Stimulated activated CD4-positive, alpha-beta T cell treated with anti-CD3 and anti-CD28 coated beads, TNF-alpha, amount 100 ng/mL, for 1 hour (primary cell): ENCODE measurements at places on chromosomes 5 and 9.

DNA sequence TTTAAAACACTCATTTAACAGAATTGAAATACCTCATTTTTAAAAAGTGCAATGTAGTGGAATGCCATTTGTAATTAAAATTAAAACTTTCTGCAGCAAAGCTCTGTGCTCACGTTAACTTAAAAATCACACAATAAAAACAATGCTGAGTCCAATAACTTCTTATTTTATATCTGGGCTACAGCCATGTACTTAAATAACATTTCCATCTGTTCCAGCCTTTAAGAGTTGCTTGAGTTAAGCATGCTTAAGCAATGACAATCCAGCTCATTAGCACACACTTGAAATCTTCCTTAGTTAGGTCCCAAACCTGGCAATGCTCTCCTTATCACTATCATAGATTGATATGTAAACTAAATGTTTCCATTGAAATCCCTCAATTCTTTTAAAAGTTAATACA lies 132.3 kb upstream of the CDH12 start:
- no peak for DNase-seq

DNA sequence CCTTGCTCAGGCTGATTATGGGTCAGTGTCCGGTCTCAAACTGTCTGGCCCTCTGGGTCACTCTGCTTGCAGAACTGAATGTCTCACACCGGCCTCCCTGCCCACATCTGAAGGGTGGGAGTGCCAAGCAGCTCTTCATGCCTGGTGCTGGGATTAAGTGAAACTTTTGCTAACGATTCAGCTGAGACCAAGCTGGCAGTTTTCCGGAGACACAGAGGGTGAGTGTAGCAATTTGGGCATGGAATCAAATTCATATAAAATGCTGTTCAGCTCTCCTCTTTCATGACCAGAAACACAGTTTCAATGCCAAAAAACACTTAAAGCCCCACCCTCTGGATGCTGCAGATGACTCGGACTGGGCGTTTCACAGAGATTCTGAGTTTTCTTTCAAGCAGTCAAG lies 207.5 kb downstream of the NXNL2 start:
- DNase-seq = no peak

DNA sequence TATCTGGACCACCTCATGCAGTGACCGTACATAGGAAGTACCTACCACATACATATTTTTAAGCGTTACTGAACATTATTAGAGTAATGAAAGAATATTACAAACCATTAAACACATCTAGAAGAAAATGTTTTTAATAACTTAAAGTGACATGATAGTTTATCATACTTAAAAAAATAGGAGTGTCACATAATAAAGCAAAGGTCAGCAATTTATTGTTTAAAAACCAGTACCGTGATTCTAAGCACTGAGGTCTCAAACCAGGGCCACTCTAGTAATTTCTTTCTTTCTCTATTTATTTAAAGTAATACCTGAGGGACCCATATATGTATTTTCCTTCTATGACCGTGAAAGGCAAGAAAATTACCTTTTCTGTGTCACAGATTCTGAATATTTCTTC lies 216.0 kb downstream of the MLLT3 start:
- no peak for DNase-seq

DNA sequence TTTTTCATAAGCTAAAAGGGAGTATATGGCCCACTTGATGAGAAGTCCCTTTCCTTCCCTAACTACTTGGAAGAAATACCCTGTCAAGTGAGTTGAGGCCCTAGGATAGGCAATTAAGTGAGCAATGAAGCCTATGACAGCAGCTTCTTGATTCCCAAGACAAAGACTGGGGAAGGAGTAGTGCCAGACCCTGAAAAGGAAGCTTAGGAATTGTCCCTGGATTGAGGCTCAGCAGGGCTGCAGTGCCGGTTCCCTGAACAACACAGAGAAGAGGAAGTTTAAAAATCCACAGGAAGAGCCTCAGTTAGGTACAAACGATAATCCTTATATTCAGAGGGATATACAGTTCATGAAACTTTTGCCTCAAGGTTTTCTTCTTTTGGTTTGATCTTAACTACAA lies 61.8 kb upstream of the RAD23B start:
- DNase-seq = no peak

DNA sequence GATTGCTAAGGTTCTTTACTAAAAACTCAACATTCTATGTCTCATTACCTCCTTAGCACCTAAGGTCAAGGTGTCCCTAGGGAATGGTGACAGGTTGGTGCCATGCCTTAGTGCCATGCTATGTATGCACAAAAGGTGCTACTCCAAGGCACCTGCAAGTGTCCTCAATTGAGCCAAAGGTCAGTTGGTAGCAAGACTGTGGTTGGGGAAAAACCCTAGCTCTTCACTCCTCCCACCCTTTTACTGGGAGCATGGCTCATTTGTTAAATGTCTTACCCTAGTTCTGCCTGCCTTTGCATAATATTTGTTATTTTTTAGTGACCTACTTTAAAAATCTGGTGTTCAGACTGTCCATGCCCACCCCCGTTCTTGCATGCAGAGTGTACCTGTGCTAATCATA lies 17.0 kb downstream of the ACO1 start:
- DNase-seq = no peak

GRCh38 chr9:121656941-121657470 lies 5.6 kb downstream of the DAB2IP start:
- DNase-seq = no peak

DNA sequence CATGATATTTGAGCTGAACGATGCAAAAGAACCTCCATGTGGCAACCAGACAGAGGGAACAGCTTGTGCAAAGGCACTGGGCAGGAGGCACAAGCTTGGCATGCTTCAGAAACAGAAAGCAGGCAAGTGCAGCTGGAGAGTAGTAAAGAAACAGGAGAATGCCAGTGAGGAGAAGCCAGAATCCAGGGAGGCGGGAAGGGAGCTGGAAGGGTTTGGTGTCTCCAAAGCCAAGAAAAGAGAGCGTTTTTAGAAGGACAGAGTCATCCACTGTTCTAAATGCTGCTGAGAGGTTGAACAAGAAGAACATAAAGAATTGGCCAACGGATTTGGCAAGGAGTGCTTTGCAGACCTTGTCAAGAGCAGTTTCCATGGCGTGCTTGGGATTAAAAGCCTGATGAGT lies 124.7 kb downstream of the TLE1 start:
- DNase-seq = no peak

GRCh38 chr9:120694559-120694958 lies 19.7 kb downstream of the MEGF9 start:
- no peak for DNase-seq

- no peak for DNase-seq
Observed at GRCh38 chr5:5340206-5340729, 82.2 kb upstream of the ICE1 start.

- no peak for DNase-seq
Observed at GRCh38 chr5:59259237-59259636, 634.3 kb downstream of the PDE4D start.

GRCh38 chr5:58317009-58317408 lies 142.9 kb downstream of the PLK2 start:
- DNase-seq = no peak

DNA sequence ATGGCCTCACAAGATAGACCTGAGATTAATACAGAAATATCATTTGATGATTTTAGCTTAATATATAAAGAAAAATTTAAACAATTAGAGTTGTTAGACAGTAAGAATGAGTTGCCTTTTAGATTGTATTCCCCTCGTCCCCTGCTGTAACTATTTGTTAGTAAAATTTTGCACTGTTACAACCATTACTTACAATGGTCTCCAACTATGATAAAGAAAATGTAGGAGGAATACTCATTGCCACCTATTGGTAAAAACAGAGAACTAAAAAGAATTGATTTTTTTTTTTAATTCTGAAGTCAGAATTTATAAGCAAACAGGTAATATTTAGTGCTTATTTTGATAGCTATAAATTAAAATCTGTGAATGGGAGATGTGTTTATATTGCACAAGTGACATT lies 937.6 kb downstream of the TLE4 start:
- DNase-seq = no peak

GRCh38 chr5:175202463-175203068 lies 241.4 kb downstream of the DRD1 start:
- DNase-seq = no peak

- no peak for DNase-seq
Observed at GRCh38 chr9:95952471-95952870, 77.0 kb downstream of the ERCC6L2 start.

DNA sequence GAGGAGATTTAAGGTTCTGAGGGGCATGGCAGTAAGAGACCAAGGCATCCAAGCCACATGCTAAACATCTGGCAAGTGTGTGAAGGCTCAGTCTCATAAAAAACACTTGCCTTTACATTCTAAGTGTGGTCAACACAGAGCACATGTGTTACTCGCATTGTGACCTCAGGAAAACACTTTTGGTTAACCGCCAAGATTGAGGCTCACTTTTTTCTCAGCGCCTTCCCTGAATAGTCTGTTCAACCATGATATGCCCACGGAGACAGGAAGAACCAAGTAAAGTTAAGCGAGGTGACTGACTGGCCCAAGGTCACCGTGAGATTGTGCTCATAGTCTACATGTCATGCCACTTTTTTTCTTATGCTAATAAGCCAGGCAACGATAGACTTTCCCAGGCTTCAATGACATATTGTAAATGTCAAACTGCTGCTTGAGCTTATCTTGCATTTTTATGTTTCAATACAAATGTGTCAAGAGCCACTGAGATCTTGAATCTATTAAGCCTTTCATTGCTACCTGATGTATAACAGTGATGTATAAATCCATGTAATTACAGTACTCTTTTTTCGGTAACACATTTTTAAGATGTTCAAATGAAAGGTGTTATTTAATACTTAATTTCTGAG lies 21.1 kb upstream of the IL9 start:
- no peak for DNase-seq

DNA sequence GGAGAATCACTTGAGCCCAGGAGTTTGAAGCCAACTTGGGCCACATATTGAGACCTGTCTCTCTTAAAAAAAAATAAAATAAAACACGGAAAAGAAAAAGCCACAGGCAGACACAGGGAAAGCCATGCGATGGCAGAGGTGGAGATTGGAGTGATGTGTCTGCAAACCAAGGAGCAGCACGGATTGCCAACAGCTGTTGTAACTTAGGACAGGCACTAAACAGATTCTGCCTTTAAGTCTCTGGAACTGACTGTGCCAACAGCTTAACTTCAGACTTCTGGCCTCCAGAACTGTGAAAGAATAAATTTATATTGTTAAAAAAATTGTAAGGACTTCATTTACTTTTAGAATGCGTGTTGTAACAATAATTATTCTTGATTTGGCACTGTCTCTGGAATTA lies 318.5 kb upstream of the CHD1 start:
- no peak for DNase-seq

GRCh38 chr9:18718393-18718792 lies 244.4 kb downstream of the ADAMTSL1 start:
- no peak for DNase-seq

DNA sequence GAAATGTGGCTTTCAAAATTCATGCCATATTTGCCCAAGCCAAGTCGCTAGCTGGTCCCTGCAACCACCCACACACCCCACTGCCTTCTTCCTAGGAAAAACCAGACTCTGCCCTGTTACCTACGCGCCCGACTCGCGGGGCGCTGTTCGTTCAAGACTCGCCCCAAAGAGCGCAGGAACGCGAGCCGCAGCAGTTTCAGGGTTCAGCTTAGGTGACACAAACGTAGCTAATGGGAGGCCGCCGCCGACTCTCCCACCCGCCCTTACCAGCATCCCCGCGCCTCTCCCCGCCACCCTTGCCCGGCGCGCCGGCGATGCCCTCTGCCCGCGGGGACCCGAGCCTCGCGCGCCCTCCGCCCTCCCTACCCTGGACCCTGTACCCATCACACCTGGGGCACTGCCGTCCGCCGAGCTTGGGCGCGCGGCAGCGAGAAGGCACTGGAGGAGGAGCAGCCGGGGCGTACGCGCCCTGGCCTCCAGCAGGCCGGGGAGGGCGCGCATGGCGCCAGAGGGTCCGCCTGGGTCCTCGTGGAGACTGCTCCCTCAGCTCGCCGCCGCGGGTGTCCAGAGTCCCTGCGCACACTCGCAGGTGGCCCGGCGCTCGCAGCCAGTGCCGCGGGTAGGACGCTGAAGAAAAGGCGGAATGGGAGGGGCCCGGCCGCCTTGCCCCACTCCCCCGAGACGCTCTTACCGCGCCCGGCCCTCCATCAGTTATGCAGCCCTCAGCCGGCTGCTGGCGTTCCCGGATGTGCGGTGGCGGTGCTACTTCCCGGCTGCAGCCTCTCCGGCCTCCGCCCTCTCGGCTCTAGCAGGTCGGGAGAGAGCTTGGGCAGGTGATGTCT lies at the start of gene EMB:
Gene EMB (minus strand): TSS at position 638 of the 842 bp plus-strand sequence. CDS start 137 bp downstream, at position 501.
- DNase-seq = peak; percentile 53

GRCh38 chr5:128498844-128499455 lies 39.1 kb downstream of the FBN2 start:
- no peak for DNase-seq

GRCh38 chr5:61256474-61256873 lies 75.6 kb upstream of the ZSWIM6 start:
- DNase-seq = no peak

- DNase-seq = peak; percentile 5
Observed at GRCh38 chr9:88322906-88323566, 65.2 kb upstream of the SPIN1 start.

- no peak for DNase-seq
Observed at GRCh38 chr9:10843151-10843550, 230.3 kb upstream of the PTPRD start.

GRCh38 chr5:67059744-67060490 lies 136.7 kb downstream of the CD180 start:
- DNase-seq = no peak

- no peak for DNase-seq
Observed at GRCh38 chr5:126074538-126074937, 348.7 kb upstream of the GRAMD2B start.

- no peak for DNase-seq
Observed at GRCh38 chr5:172007175-172008110, 1.0 kb upstream of the FBXW11 start.

DNA sequence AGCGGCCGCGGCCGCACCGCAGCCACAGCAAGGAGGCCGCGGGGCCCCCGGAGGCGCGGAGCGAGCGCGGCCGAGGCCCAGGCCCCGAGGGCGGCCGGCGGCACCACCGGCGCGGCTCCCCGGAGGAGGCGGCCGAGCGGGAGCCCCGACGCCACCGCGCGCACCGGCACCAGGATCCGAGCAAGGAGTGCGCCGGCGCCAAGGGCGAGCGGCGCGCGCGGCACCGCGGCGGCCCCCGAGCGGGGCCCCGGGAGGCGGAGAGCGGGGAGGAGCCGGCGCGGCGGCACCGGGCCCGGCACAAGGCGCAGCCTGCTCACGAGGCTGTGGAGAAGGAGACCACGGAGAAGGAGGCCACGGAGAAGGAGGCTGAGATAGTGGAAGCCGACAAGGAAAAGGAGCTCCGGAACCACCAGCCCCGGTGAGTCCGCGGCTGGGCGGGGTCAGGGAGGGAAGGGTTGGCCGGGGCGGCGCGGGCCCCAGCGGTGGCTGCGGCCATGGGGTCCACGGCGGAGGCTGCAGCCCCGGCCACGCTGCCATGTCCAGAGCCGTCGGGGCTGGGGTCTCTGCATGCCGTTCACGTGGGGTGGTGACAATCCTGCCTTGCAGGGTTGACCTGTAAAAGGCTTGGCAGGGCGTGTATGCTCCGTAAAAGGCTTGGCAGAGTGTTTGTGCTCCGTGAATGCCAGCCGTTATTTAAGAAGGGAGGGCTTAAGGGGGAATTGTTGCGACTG lies 146.0 kb downstream of the CACNA1B start:
- DNase-seq = no peak
